Esophagus squamous epithelium (tissue), 5 donors: ENCODE measurements at places on chromosomes 3 and 15.

DNA sequence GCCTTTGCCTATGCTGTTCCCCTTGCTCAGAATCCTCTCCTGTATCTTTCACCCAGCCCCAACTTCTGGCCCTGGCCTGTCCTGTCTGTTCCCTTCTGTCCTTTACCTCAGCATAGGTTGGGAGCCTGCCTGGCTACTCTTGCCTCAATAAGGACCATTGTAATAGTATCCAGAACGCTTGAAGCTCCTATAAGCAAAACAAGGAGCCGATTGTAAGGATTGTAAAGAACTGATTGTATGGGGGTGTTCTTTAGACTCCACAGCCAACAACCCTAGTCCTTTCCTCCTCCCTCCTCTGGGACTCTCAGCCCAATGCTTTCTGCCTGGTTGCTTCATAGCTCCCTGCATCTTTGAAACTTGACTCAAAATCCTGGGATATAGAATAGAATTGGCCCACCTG is 18.7 kb upstream of the RAD54L2 start:
- no peak for DNase-seq

DNA sequence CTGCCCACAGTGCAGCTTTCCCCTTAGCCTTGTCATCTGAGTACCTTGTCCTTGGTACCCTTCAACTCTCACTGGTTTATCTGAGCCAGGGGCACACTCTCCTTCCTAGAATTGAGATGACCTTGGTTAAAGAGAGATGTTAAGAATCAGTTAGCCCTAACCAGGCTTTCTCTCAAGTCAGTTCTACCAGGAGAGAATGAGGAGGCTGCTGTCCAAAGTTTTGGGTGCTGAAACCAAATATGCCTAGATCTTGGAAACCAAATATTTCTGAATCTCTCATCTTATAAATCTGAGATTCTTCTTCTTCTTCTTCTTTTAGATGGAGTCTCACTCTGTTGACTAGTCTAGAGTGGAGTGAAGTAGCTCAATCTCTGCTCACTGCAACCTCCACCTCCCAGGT is 12.0 kb upstream of the CTXND1 start:
- DNase-seq = no peak

- DNase-seq = no peak
These were observed 4.8 kb downstream of the RASGRP1 start for GRCh38 chr15:38559636-38560307.

GRCh38 chr15:86744198-86744780 is 664.6 kb downstream of the AGBL1 start:
- DNase-seq = no peak

GRCh38 chr3:153093629-153094028 is 68.4 kb upstream of the RAP2B start:
- DNase-seq = no peak

DNA sequence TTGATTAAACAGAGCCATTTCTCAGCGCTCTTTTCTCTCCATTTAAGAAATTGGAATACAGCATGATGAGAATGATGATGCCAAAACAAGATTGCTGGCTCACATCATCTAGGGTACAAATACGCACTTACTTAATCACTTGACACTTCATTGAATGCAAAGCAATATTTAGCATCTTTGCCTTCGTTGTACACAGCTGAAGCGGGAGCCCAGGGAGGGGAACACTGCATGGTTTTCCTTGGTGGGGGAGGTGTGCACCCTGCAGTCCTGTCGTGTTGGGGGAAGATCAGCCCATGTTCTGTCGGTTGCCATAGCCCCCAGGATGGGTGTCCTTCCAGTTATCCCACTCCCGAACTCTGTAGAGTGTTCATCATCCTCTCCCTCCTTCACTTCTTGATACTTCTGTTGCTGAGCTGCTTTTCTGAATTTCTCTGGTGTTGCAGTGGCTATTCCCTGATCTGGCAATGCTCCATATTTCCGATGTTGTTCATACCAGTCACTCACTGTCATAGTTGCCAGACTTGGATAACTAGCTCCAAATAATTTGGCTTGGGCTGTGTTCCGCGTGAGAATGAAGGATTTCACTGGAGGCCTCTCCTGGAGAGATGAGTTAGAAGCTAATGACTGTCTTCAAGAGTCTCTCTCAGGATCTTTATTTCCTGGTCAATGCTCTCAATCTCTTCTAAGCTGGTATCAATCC is 50.1 kb upstream of the DYNC1LI1 start:
- DNase-seq = no peak

DNA sequence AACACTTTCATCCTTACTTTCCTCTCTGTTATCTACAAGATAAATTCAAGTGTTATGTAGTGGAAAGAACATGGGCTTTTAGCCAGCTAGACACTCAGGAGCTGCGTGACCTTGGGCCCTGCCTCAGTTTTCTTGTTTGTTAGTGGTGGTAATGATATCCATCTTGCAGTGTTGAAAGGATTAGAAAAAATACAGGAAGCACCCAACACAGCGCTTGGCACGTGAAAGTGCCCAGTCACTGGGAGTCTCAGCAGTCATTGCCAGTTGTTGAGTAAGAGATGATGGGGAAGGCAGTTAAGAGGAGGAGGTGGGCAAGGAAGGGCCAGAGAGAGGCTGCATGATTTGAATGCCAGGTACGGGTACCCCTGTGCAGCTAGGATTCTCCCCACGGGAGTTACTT is 5.3 kb downstream of the PDIA5 start:
- no peak for DNase-seq

DNA sequence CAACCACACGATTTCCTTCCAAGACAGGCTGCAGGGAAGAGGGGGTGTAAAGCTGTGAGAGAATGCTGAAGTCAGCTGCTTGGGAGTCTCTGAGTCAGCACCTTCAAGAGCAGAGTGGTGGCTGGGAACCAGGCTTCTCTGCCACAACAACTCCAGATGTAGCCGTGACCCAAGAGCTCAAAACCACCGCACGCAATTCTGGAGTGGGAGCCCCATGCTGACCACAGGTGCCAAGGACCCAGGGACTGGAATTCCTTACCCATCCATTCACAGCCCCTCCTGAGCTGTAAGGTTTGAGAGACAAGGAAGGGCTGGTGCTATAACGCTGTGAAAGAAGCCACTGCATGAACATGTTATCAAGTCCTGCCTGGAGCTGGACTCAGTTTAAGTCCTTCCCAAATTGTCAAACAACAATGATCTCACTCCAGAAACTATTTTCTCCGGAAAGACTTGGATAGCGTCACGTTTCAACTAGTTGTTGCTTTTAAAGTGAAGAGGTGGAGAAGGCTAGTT is 61.4 kb downstream of the UMPS start:
- DNase-seq = no peak

GRCh38 chr3:8777978-8778267 is 8.5 kb upstream of the OXTR start:
- DNase-seq = no peak

- DNase-seq = no peak
These were observed 18.6 kb upstream of the IGSF10 start for GRCh38 chr3:151479452-151479851.

DNA sequence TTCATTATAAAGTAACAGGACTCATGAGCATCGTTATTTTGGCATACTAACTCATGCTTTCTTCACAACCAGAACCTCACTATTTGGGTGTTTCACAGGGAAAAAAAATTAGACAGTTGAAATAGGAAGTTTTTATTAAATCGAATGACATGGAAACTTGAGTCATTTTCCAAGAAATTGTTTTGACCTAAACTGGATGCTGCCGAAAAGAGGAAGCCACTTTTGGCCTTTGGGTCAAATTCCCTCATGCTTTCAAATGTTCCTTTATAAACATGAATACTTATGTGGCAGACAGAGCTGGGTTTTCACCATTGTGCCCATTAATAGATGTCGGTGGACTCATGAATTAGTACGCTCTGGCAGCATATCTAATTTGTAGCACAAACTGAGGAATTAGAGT is 224.9 kb downstream of the MCTP2 start:
- no peak for DNase-seq

DNA sequence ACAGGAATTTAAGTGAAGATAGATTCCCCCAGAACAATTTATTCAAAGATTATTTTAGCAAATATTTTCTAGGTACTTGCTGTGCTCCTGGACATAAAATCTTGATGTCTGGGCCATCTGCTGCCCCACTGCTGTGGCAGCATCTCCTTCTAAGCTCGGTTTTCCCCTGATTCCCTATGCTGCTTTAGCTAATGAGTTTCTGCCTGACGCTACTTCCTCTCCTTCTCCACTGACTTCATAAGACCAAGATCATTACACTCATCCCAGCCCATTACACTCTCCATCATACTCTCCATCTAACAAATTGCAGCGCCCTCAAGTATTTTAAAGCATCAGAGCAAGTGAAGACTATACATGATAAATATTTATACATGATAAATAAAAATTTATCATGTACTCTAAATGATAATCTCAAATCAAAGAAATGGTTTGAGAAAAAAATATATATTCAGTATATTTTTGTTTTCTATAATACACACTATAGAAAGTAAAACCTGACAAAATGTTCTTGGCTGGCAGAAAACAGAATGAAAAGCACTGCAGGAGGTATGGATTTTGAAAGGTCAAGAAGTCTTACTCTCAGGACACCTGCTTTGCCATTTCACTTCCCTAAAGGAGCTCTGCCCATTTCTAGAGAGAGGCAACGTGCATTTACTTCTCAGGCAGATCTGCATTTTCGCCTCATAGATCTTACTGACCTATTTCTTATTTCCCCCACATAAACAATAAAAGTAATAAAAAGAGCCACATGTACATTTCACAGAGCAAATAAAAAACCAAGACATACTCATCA is 232.0 kb downstream of the KCNMB2 start:
- DNase-seq = no peak

- no peak for DNase-seq
These were observed 283.0 kb upstream of the VEPH1 start for GRCh38 chr3:157786211-157786610.

- peak; percentile 56 for DNase-seq
These were observed 514 bp downstream of the MBNL1 start for GRCh38 chr3:152269056-152269830.

GRCh38 chr15:83207009-83207659 is 489 bp downstream of the HDGFL3 start:
- no peak for DNase-seq

DNA sequence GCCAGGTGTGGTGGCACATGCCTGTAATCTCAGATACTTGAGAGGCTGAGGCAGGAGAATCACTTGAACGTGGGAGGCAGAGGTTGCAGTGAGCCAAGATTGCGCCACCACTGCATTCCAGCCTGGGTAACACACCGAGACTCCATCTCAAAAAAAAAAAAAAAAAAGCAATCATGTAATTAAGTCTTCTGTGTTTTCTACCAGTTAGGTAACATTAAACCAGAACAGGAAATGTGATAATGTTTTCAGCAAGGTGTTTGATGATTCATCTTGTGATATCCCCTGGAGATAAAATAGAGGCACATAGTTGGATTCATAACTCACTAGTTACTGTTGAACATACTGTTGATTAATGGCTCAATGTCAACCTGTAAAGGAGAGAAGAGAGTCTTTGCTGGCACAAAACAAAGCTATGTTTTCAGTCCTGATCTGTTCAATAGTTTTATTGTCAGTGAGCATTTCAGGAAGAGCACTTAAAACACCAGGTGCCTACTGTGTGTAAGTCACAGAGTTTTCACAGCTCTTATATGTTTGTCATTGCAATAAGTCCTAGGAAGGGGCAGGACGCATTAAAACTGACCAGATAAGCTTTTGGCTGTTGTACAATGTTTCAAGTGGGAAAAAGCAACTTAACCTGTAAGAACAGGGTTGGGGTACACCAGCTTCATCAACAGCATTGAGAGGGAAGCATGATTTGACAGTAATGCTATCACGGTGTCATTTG is 19.5 kb downstream of the DNAJB11 start:
- no peak for DNase-seq

GRCh38 chr15:61116825-61117224 is 112.3 kb downstream of the RORA start:
- DNase-seq = no peak

DNA sequence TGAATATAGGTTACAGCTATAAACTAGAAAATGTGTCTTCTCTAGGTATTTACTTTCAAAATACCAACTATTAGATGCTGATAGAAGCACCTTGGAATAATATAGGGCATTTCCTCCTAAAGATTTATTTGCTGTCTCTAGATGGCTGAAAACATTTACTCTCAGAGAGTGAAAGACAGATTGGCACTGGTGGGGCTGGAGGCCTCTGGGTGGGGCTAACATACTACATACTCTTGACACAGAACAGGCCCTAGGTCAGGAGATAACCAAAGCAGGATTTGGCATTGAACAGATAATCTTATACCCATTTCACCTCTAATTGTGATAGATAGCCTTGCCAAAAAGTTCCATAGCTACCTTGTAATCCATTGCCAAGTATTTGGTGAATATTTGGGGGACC is 253.3 kb upstream of the TBC1D5 start:
- DNase-seq = no peak

- no peak for DNase-seq
These were observed 214.5 kb downstream of the SLC9A9 start for GRCh38 chr3:143633816-143634215.

DNA sequence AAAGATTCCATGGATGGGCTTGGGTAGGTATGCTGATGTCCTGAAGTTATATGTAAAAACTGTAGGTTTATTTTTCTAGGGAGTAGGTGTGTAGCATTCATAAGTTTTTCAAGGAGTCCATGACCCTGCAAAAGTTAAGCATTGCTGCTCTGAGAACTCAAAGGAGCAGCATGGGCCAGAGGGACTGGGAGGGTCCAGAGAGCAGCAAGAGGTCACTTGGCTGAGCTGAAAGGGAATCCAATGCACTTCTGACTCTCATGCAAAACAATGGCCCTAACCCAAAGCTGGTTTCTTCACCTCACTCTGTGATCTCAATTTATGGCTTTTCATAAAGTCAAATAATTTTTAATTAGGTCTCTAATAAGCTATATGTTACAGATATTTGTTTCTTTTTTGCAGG is 198.3 kb upstream of the GOLGA6L4 start:
- no peak for DNase-seq

DNA sequence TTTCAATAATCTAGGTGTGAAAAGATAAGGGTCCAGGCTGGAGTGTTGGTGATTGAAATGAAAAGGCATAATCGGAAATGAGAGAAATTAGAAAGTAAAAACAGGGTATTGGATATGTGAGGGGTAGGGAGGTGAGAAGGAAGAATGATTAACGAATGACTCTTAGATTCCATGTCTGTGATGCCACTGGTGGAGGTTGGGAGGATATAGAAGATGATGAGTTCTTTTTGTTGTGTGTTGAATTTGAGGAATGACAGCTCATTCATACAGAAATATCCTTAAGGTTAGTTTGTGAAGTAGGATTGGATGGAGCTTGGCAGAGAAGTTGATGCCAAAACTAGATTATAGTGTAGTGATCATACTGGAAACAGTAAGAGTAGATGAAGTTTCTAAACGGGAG is 72.2 kb upstream of the CCNL1 start:
- no peak for DNase-seq

- DNase-seq = no peak
These were observed 5.4 kb downstream of the ACAD11 start for GRCh38 chr3:132654190-132654589.

GRCh38 chr3:52097851-52098507 is 41.6 kb upstream of the DUSP7 start:
- no peak for DNase-seq

DNA sequence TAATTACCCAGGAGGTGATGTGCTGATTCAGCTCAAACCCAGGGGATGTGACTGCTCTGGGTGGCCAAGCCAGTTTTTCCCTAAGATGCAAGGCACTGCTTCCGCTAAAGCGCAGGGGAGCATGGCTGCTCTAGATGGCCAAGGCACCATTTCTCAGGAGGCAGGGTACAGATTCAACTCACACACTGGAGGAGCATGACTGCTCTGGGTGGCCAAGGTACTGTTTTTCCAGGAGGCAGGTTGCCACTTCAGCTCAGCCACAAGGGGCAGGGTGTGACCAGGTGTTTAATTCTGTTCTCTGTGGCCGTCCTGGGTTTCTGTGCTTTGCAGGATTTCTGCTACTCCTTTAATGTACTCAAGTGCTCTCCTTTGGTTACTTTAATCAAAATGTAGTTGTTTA is 659.3 kb upstream of the ARRDC4 start:
- no peak for DNase-seq

- no peak for DNase-seq
These were observed 1334.4 kb upstream of the ALCAM start for GRCh38 chr3:104032283-104032682.
